CD4-positive, alpha-beta T cell (primary cell): ENCODE measurements at places on chromosomes 2 and 18.
A peak's percentile ranks its signal among the peaks of the same experiment; 100 is the strongest.

- DNase-seq: no peak
Observed at GRCh38 chr18:49072940-49073339, 122.2 kb upstream of the SMAD7 start.

GRCh38 chr18:12102136-12102842, 8.6 kb downstream of the ANKRD62 start:
- DNase-seq: no peak

GRCh38 chr18:33584548-33585430, 6.8 kb downstream of the ASXL3 start:
- DNase-seq: no peak

- DNase-seq: peak; percentile 82
Observed at GRCh38 chr2:45778720-45779171, 127.3 kb downstream of the PRKCE start.

DNA sequence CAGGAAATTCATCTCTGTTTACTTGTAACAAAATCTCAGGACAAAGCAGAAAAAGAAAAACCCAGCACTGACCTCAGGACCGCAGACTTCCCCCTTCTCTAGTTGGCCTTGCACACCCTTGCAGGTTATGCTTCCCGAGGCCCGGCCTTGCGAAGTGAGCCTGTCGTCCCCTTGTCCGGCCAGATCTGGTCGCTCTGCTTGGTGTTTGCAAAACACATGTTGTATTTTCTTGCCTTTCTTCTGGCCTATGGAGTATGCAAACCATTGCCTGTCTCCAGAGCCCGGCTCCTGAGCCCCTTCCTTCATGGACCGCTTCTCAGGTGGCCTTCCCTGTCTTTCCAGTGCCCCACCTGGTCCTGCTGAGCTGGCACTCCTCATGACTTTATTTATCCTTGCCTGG, 4.8 kb downstream of the IMPA2 start:
- no peak for DNase-seq

DNA sequence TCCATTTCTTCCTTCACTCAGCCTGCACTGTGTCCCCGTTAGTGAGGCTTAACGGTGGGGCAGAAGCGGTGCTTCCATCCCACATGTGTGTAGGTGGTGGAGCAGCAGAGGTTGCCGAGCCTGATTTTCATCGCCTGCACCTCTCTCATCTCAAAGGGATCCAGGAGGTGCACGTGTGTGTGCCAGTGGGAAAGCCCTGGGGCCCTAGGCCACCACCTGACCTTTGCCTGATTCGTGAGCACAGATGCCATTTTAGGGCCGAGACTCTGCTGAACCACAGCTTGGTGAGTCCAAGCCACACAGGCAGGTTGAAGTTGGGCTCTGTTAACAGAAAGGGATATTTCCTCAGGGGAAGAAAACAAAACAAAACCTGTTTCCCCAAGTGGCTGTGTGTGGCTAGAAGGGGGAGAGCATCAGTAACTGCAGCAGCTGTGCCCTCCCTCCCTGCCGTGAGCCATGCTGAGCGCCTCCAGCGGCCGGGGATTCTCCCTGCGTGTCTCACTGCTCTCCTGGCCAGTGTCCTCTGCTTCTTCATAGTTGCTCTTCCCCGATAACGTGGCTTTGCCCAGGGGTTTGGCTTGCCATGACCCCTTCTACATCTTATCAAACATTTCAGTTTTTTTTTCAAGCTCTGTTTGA, 81.5 kb downstream of the MAPRE2 start:
- no peak for DNase-seq

DNA sequence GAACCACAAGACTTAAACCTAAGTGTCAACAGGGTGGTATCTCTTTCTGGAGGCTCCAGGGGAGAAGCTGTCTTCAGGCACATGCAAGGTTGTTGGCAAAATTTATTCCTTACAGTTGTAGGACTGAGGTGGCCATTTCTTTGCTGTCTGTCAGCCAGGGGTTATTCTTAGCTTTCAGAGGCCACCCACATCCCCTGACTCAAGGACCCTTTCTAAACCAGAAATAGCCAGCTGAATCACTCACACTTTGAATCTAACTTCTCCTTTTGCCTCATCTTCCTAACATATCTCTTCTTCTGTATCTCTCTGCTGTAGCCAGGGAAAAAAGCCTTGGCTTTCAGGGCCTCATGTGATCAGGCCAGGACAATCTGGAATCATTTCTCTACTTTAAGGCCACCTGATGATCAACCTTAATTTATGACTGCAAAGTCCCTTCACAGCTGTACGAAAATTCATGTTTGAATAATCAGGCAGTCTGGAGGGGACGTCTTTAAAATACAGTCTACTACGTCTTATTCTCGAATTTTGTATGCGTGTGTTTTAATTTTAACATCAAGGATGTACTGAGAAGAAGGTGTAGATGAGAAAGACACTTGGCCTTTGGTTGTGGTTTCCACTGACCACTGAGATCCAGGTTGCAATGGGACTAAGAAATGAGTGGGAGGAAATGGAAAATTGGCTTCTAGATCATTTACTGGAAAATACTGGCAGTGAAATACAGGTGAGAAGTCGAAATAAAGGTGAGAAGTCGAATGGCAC, 90.4 kb downstream of the DOCK10 start:
- no peak for DNase-seq

DNA sequence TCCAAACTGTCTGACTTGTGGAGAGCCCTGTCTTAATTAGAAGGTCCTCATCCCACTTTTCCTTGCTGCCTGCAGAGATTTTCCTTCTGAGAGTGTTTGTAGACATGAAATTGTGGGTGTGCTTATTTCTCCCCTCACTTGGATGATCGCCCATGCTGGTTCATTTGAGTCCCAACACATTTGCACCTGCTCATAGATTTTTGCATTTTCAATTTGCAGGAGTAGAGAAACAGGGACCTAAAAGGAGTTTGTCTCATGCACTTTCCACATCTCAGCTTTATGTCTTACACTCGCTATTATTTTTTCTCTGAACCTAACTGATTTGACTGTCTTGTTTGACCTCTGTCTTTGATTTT, 33.2 kb upstream of the FHL2 start:
- no peak for DNase-seq

DNA sequence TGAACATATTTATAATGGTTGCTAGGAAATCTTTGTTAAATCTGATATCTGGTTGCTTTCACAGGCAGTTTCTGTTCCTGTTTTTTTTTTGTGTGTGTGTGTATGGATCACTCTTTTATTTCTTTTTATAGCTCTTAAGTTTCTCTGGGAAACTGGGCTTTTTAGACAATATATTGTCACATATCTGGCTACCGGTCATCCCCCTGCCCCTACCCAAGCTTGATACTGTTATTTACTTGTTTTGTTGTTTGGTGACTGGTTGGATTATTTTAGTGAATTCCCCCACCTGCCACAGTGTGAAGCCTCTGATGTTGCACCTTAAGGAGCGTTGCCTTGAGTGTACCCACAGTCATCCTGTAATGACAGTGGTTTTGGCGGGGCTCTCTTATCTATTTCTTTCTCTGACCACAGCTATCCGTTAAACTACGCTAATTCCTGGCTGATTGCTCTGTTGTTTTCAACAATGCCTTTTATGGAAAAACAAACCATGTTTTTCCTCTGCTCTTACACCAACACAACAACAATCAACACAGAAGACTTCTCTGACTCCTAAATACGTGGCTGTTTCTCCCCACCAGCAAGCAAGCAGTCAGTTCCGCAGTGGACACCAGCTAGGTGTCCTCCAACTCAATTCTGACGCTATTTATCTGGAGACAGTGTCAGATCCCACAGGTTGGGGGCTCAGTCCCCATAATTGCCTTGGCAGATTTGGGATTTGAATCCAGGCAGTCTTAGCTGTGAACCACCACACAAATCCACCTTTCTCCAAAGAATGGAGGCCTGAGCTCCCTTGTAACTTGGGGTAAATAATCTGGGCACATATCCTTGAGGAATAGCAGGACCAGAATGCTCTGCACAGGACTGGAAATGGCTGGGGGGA, 10.9 kb downstream of the GNLY start:
- no peak for DNase-seq

DNA sequence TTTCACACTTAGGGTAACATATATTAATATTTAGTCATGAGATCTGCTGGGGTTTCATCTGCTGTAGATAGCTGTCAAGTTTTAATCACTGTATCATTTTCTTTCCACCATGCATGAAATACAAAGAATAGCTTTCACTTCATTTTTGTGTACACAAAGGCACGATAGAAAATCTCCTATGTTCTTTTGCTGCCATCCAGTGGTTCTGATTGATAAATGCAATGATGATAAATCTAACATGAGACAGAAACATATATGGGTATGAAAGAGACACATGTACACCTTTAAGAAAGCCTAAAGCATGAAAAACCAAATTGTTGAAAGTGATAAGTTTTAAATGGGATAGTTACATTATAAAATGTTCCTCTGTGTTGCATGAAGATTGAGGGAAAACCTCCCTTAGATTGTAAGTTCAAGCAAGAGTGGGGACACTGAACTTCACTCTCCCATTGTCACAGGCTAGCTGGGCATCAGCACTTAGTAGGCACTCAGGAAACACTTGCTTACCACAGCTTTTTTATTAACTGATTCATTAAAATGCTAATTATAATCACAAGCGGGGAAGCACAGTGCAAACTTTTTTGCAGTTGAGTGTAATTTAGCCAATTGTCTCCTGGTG, 31.2 kb downstream of the C1D start:
- no peak for DNase-seq

- DNase-seq: no peak
Observed at GRCh38 chr2:116877274-116877673, 937.2 kb upstream of the DDX18 start.

DNA sequence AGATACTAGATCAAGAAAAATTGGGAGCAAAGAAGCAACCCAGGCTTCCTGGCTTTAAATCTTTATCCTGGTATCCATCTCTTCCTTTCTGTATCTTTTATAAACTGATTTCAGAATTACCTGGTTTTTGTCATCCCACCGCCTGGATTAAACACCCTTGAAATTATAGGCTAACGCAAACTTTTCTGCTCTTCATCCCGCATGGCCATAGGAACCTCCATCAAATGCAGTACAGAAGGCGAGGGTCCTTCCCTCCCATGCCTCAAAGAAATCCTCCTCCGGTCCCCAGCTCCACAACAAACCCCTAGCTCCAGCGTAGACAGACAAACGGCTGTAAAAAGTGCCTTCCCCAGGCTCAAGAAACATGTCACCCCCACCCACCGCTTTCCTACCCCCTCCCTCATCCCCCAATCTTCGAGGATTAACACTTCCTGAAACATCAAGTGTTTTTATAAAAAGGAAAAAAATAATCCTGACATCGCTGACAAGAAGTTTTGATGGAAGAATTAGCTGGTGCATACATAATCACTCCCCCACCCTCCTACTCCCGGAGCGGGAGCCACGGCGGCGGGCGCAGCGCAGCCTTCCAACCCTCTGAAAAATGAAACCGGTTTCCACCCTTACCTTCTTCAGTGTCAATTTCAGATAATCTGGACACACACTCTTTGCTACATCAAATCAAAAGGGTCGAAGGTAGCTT, 7.6 kb downstream of the DLX1 start:
- DNase-seq: no peak

GRCh38 chr2:58047961-58048360, 1.4 kb downstream of the VRK2 start:
- DNase-seq: no peak

DNA sequence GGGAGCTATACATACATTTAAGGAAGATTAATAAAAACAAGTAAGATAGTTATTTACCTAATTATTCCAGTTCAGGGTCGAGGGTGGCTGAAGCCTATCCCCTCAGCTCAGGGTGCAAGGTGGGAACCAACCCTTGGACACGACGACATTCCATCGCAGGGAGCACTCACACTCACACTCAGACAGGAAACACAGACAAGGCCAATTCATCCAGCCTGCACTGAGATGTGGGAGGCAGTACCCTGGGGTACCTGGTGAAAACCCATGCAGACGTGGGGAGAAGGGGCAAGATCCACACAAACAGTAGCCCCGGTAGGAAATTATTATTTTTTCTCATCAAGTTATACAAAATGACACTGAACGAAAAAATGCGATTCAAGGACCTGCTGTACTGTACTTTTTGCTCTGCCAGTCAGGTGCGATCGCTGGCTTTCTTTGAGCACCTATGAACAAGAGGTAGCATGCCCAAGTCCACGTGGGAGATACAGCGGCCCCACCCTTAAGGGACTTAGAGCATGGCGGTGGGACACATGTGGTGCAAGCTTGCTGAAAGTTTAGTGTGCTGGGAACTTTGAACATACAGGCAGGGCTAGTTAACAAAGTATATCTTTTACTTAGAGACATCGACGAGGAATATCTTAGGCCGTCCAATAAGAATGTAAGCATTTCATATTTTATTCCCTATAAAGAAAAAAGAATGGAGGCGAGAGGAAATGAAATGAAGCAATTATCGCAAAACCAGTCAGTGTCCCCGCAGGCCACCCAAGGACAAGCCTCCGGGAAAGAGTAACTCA, 624 bp downstream of the METTL8 start:
- no peak for DNase-seq

DNA sequence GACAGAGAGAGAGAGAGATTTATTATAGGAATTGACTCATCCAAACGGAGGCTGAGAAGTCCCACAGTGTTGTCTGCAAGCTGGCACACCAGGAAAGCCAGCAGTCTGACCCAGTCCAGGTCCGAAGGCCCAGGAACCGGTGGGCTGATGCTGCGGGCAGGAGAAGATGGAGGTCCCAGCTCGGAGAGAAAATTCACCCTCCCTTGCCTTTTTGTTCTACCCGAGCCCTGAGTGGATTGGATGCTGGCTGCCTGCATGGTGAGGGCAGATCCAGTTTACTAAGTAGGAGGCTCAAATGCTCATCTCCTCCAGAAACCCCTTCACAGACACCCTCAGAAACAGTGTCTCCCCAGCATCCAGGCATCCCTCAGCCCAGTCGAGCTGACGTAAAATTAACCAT, 22.2 kb upstream of the STK25 start:
- no peak for DNase-seq

- no peak for DNase-seq
Observed at GRCh38 chr2:121075006-121075551, 209.9 kb downstream of the TFCP2L1 start.

GRCh38 chr2:212274215-212274614, 264.4 kb downstream of the ERBB4 start:
- no peak for DNase-seq

GRCh38 chr2:48574353-48575287, 43.0 kb upstream of the GTF2A1L start:
- DNase-seq: no peak

DNA sequence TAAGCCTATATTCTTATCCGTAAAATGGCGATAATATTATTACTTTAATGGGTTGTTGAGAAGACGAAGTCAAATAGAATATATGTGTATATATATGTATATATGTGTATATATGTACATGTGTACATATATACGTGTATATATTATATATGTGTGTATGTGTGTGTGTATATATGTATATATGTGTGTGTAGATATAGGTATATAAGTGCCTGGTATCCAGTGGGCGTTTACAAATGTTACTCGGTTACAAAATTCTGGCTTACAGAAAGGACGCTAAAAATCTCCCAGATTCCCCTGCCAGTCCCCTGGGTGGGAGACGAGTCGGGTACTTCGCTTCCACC, 295 bp upstream of the MTX2 start:
- DNase-seq: no peak
